ENCODE measurements at places on chromosomes 13 and 19.

GRCh38 chr19:30206187-30206586 is 166.0 kb upstream of the ZNF536 start:
- no peak for DNase-seq

GRCh38 chr13:67752759-67753158 is 522.6 kb upstream of the PCDH9 start:
- no peak for DNase-seq

- no peak for DNase-seq
These were observed 2.3 kb upstream of the HIF3A start for GRCh38 chr19:46294494-46294893.

- no peak for DNase-seq
These were observed 65.0 kb downstream of the DGKH start for GRCh38 chr13:42113478-42113877.

DNA sequence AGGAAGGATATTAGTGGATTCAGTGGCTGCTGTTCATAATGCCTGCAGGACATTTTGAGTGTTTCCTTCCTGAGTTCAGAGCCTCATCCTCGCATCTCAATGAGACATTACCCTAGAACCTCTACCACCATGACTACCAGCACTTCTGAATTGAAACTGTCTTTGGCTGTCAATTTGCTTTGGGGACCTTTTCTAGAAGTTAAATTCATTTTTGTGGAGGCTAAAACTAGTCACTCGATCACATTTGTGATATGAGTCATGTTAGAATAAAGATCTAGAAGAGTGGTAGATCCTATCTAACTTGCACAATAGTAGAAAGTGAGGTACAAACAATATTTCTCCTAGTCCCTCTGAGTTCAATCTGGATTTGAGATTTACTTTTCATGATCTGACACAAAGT is 124.9 kb downstream of the KCNRG start:
- DNase-seq, result no peak

- no peak for DNase-seq
These were observed 32.6 kb downstream of the RUBCNL start for GRCh38 chr13:46354156-46355087.

GRCh38 chr19:55133639-55134444 is 15.2 kb downstream of the TNNT1 start:
- no peak for DNase-seq

DNA sequence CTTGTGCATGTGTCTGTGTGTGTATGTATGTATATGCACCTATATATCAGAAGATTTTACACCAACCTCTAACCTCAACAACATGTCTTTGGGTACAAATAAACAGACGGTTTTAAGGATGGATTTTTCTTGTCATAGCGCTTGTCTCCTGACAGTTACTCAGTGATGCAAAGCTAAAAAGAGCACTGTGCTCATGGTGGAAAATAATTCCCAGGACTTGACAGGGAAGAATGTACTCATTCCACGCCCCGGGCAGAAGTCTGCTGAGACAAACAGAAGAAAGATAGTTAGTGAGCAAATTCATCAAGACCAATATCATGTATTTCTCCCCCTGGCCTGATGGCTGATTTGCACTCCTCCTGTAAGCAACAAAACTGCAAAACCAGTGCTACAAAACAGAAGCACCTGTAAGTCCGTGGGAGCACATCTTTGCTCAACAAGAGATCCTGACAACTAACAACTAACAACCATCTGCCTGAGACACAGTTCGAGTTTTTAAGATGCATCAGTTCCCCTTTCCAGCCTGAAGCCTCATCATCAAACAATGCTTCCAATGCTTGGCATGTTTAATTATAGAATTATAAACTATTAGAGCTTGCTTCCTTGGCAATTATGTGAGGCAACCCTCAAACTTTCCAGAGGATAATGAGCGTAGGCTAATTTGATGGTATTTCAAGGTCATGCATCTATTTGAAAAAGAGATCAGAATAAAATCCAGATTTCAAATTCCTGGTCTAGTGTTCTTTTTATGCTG is 812.7 kb upstream of the MIR17HG start:
- no peak for DNase-seq

- DNase-seq, result no peak
These were observed 256.1 kb upstream of the MAB21L1 start for GRCh38 chr13:35732565-35732964.

DNA sequence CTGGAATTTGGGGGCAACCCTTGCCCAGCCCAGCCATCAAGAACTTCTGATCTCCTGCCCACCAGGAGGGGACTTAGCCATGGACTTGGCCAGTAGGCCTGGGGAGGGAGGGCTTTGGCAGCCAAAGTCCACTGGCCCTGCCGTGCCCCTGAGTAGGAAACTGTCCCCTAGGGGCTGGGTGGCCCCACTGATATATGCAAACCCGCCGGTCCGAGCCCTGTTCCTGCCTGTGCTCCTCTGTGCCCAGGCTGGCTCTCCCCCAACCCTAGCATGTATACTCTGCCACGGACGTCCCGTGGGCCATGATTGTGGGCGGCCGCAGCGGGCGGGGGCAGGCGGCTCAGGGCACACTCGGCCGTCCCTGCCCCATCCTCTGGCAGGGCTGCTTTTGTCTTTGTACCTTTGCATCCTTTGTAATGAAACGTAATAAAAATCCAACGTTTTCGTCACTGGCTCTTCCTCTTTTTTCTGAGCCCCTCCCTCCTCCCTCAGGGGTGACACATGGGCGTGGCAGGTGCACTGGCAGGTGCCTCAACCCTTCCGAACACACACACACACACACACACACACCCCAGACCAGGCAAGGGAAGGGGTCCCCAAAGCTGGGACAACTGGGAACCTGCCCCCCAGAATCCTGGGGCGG is 9.1 kb downstream of the COMP start:
- no peak for DNase-seq

GRCh38 chr13:109844396-109844795 is 58.0 kb upstream of the IRS2 start:
- DNase-seq, result no peak

- DNase-seq, result peak; percentile 95
These were observed 64.4 kb upstream of the TM9SF2 start for GRCh38 chr13:99436686-99437416.

- DNase-seq, result no peak
These were observed 5.4 kb downstream of the GATAD2A start for GRCh38 chr19:19410553-19411550.

DNA sequence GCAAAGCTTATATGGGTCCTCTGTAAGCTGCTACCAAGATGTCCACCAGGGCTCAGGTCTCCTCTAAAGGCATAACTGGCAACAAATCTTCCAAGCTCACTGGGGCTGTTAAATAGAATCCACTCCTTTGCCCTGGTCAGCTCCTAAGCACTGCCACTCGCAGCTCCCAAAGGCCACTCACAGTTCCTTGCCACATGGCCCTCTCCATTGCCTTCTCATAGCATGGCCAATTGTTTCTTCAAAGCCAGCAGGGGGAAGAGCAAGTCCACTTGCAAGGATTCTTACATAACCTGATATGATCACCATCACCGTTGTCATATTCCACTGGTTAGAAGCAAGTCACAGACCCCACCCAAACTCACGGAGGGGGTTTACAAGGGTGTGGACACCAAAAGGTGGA is 199.5 kb downstream of the SUCLA2 start:
- no peak for DNase-seq

- DNase-seq, result no peak
These were observed 42.1 kb downstream of the NAA16 start for GRCh38 chr13:41352935-41353840.

DNA sequence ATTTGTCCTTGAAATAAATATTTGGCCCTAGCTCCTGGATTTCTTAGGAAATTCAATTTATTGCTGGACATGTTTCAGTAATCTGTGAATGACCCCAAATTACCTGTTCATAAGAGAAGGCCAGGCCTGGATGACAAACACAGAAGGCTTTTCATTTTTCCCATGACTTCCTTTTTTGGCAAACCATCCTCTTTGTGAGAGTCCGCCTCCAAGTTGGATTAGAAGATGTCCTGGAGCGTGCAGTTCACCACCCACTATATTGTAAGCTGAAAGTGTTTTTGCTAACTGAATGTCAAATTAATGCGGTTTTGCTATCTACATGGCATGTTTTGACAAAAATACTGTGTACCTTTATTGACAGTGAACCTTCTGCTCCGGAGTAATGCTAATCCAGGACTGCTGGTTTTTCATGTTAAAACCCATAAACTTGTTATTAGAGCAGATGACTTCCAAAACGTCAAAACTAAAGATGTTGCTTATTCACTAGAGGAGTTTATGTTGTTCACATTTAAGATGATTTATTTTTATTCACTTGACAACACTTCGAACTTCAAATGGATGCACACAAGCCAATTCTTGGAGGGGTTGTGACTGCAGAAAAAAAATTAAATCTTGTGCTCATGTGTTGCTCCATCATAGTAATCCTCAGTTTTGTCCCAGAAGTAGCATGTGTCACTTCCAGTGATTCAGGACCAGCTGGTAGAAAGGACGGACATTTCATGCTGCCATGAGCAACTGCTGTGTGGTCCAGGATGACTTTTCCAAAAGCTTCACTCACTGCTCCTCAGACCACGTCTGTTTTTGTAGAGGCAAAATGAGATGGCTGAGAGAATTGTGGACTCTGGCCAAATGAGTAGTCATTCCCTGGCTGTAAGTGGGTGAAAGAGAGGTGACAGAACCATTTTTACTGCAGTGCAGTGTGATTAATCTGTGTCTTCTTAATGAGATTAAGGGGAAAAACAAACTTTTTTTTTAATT is 71.0 kb downstream of the ITGBL1 start:
- no peak for DNase-seq

GRCh38 chr13:44758630-44759383 is 182.7 kb upstream of the TSC22D1 start:
- DNase-seq, result no peak
